ENCODE measurements at places on chromosomes 16 and 17.

DNA sequence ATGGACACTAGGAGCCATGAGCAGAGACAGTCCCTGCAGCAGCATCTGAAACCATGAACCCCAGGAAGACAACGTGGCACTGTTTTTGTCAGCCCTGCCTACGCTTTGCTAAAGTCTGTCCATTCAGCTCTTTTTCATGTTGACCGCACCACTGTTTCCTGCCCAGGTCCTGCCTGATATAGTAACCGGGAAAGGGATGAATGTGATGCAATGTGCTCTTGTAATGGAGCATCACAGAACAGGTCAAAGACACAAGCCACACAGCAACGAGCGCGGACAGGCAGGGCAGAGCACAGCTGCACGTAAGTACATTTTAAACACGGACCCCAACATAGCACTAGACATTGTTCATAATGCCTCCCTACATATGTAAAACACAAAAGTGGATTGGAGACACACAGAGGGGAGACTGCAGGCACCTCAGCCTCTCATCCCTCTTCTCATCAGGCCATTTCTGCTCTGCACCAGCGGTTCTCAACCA, 16.9 kb upstream of the TNFRSF13B start:
- no peak for DNase-seq

- DNase-seq, result no peak
Measured at GRCh38 chr16:65934443-65934842, 432.0 kb upstream of the CDH5 start.

GRCh38 chr16:51557670-51558069, 406.6 kb upstream of the SALL1 start:
- no peak for DNase-seq

GRCh38 chr17:59372138-59372751, 40.8 kb downstream of the YPEL2 start:
- DNase-seq, result no peak

DNA sequence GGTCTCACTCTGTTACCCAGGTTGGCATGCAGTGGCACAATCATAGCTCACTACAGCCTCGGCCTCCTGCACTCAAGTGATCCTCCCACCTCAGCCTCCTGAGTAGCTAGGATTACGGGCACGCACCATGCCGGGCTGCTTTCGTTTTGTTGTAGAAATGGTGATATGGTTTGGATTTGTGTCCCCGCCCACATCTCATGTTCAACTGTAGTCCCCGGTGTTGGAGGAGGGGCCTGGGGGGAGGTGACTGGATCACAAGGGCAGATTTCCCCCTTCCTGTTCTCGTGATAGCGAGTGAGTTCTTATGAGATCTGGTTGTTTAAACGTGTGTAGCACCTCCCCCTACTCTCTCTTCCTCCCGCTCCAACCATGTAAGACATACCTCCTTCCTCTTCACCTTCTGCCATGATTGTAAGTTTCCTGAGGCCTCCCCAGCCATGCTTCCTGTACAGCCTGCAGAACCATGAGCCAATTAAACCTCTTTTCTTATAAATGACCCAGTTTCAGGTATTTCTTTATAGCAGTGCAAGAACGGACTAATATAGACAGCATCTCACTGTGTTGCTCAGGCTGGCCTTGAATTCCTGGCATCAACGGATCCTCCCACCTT, 6.0 kb downstream of the PDZD9 start:
- no peak for DNase-seq
